ENCODE measurements at places on chromosomes 16 and 17.

DNA sequence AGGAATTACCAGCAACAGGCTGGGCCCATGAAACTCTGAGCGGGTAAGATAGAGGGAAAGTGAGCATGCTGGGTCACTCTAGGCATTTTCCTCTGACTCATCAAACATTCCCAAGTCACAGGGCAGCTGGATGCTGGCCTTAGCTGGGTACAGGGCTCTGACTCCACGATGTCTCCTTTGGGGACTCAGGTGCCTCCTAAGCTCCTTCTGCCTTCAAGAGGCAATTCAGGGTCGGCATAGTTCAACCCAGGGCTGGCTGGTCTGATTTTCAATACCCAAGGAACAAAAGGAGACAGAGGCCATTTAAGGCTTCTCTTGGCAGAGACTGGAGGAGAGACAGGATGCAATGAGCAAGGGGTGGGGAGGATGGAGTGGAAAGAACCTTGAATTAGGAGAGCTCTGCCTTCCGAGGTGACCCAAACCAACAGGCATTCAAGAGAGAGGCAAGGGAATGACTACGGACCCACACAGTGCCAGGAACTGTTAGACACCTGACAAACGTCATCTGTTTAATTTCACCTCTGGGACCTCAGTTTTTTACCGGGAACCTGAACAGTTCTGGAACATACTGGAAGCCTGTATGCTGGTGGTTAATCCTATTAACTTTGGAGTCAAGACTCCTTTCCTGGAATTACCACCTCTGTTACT, 910 bp downstream of the WBP2 start:
- DNase-seq, result no peak

DNA sequence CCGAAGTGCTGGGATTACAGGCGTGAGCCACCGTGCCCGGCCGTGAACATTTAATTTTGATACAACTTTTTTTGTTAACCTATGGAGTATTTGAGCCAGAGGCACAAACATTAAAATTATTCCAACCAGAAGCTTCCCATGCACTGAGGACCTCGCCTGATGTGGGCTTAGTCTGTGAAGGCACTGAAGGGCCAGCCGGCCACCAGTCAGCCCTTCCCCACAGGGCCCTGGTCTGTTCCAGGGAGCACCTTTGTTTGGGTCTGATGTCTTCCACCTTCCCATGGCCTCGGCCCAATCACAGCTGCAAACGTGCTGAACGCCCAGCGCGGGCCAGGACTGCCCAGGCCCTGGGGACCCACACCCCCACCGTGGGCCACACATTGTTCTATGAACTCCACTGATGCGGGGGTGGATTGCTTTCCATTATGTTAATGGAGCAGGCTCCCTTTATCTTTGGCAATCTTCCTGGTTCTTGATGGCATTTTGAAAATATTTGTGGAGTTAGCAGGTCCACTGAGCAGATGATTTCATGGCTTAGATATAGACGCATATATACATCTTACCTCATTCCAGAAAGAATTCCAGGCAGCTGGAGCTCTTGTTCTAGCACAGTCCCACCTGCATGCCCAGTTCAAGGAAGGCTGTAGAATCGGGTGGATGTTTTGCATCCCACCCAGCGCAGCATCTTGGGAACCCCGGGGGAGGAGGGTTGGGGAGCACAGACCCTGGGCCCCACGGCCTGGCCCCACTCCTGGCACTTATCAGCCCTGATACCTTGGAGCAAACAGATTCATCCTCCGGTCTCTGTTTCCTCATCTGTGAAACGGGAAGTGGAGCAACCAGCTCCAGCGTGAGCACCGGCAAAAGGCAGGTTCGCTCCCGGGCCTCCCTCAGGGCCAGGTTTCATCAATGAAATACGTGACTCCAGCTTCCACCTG, 14.5 kb downstream of the SPIRE2 start:
- DNase-seq, result no peak

GRCh38 chr16:49599281-49599680, 225.7 kb downstream of the C16orf78 start:
- DNase-seq, result no peak

GRCh38 chr17:44792276-44792675, 33.5 kb downstream of the ADAM11 start:
- DNase-seq, result no peak

DNA sequence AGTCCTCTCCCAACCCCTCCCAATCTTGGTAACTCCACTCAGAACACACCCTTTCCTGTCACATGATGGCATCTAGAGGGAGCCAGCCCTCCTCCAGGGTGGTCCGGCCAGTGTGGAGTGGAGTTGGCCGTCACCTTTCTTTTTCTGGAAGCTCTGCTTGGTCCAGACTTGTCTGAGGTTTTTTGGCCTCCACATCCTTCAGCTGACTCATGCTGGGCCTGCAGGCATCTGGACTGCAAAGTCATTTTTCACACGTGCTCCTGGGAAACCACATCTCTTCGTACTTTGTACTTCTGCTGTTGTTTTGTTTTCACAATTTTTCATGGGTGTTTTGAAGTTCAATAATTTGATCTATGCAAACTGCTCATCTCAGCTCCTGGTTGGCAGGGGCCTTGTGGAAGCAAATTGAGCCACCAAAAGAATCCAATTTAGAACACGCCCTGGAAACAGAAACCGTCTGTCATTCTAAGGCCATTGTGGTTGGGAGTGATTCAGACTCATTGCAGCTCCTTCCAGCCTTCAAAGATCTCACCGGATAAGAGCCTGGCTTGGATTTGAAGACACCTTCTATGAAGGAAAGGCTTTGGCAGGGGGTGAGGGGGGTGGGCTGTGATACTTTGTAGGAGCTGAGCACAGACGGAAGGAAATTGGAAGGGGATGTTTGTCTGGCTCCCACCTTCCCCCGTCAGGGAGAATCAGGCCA, 42.4 kb upstream of the NF1 start:
- peak; percentile 24 for DNase-seq

DNA sequence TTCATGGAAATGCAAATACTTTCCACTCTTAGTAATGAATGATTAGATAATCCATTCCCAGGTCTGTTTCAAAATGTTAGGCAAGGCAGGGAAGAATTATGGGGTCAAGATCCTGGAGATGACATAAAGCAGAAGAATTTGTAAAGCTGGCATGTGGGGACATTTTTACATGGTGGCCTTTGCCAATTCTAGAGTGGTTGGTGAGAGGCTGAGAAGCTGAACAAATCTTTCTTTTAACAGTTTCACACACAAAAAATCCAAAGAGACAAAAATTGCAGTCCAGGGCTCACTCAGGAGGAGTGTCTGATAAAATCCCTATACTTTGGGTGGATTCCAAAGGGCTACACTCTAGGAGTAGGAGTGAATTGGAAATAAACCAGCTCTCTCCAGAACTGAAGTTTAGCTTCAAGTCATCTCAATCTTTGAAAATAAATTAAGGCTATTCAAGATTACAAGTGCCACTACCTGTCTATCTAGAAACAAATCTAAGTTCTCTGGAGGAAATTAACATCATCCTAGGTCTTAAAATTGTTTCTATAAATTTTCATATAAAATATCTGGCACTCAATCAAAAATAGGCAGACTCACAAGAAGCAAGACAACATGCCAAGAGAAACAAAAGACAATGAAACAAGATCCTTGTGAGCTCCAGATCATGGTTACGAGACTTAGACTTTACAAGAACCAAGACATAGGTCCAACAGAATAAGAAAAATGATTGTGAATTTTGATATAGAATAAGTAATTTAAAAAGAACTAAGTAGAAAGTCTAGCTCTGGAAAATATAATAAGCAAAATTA, 113.0 kb upstream of the AXIN2 start:
- DNase-seq, result no peak

DNA sequence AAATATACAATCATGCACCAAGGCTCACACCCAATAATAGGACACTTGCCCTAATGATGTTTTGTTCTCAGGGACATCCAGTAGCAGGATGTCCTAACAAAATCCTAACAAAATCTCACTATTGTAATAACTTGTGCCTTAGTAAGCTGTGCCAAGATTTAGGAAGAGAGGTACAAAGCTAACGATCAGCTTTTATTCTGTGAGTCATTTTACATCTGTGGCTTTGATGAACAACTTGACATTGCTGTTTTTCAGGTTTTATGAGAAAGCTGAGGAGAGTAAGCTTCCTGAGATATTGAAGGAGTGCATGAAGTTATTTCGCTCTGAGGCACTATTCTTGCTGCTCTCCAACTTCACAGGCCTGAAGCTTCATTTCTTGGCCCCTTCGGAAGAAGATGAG, 18.9 kb downstream of the OGFOD1 start:
- DNase-seq, result no peak

- no peak for DNase-seq
Observed at GRCh38 chr16:89160977-89161701, 10.4 kb upstream of the CDH15 start.

DNA sequence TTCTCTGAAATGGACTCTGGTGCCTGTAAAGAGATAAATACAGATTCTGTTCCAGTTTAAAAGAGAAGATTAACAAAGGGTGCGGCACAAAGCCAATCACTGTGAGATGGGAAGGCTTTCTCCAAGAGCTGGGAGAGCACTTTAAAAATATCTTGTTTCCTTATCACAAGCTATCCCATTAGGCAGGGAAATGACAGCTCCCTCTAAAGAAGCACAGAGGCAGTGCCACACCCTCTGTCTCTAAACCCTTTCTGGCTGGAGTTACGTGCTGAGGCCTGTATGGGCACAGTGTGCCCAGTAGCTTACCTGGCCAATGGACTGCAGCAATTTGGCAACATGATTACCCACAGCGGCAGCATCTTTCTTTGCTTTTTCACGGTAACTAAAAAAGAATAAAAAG, 9.0 kb upstream of the TERB1 start:
- DNase-seq, result no peak

- DNase-seq, result no peak
Observed at GRCh38 chr17:8467527-8467926, 31.8 kb downstream of the NDEL1 start.

DNA sequence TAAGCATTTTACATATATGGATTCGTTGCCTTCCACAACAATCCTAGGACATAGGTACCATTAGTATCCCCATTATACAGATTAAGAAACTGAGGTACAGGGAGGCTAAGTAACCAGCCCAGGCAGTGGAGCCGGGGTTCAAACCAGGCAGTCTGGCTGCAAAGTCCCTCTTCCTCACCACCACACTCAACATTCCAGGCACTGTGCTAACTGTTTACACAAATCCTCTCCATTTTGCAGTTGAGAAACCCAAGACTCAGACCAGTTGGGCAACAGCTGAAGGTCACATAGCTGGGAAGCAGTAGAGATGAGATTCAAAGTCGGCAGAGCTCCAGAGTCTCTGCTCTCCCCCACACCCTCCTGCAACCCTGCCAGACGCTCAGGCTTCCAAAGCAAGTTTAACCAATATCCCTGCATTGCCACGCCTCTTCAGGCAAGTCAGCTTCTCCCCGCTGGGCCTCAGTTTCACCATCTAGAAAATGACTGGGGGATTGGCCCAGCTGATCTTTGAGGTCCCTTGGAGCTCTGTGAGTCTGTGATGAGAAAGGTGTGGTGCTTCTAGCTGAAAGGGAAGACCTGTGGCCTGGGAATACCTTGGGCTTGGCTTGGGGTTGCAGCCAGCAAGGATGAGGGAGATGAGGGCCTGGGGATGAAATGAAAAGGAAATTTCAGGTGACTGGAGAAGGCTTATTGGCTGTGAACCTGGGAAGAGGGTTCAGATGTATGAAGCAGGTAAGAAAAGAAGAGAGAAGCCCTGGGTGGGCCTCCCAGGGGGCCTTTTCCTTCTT, 14.0 kb downstream of the CCR7 start:
- DNase-seq, result no peak

DNA sequence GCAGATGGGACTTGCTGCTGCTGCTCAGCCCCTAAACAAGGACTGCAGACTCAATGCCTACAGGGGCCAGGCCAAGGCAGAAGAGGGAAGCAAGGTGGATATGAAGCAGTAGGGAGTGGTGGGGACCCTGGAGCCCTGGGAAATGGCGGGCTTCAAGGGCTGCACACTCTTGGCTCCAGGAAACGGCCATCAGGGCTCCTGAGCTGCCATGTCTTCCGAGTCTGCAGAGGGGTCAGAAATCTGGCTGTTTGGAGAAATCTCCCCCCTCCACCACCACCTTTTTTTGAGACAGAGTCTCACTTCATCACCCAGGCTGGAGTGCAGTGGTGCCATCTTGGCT, 169.1 kb downstream of the KATNIP start:
- no peak for DNase-seq

GRCh38 chr16:31530405-31530804, 2.7 kb downstream of the AHSP start:
- DNase-seq, result no peak
